ENCODE measurements at places on chromosomes 13 and 19.

- no peak for DNase-seq
These were observed 6.7 kb downstream of the RGCC start for GRCh38 chr13:41463838-41464602.

DNA sequence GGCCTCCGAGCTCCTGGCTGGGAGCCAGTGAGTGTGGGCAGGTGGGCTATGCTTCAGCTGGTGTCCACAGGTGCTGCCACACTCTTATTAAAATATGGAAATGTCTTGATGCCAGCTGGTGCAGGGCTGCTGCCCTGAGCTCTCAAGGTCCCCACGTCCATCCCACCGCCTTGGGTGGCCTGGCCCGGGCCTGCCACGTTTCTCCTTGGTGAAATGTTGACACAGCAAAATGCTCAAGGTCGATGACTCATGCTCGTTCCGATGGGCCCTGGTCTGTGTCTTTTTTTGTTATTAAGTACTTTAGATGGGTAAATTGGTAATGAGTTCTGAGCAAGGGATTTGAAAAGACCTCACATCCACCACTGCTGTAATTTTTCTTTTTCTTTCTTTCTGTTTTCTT is 524.7 kb downstream of the MYO16 start:
- DNase-seq, result no peak

DNA sequence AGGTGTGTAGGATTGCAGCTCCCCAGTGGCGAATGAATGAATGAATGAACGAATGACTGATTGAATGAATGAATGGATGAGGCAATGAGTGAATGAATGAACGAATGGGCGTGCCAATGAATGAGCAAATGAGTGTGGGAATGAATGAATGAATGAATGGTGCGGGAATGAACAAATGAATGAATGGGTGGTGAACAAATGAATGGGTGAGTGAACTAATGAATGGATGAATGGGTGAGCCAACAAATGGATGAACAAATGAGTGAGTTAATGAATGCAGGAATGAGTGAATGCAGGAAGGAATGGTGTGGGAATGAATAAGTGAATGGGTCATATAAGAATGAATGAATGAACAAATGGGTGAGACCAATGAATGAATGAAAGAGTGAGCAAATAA is 14.7 kb downstream of the ANKRD24 start:
- DNase-seq, result no peak

DNA sequence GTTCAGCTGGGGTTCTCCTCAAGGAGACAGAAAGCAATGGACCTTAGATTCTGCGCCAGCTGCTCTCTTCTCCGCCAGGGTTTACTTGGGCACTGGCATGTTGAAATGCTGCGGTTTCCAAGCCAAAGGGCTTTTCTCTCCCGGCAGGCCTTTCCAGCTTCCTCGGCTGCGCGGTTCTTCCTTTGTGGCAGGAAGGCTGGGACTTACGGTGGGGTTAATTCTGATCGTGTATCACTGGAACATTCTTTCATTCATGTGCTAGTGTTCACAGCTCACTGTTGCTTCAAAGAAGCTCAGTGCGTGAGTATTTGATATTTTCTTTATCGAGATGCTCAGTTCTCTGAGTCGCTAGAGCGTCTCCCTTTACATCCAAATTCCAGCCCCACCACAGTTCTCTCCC is 723.2 kb downstream of the UQCRFS1 start:
- no peak for DNase-seq

DNA sequence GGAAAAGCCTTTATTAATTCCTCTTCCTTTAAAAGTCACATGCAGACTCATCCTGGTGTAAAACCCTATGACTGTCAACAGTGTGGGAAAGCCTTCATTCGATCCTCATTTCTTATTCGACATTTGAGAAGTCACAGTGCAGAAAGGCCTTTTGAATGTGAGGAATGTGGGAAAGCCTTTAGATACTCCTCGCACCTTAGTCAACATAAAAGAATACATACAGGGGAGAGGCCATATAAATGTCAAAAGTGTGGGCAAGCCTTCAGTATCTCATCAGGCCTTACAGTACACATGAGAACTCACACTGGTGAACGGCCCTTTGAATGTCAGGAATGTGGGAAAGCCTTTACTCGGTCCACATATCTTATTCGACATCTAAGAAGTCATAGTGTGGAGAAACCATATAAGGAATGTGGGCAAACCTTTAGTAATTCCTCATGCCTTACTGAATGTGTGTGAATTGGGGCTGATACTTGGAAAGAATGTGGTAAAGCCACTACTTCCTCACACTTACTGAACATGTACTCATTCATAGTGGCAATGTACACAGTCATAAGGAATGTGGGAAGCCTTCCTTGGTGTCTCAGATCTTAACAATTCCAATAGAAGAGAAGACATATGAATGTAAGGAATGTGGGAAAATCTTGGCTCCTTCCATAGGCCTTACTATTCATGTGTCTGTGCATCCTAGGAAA is 18.8 kb downstream of the ZNF559 start:
- DNase-seq, result no peak

DNA sequence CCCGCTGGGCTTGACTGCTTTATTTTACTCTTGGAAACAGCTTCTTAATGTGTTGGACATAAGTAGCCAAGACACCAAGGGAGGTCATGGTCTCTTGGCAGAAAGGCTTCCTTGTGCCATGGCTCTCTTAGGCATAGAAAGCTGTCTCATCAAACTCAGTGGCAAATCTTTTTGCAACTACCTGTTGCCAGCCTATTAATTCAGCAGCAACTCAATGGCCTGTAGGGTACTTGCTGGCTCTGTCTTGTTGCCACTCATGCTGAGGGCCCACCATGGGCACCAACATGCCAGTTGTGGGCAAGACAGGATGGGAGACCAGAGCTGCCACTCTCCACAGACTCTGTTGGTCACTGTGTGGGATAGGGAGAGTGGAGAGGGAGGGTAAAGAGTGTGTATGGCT is 1209.4 kb downstream of the UQCRFS1 start:
- no peak for DNase-seq

DNA sequence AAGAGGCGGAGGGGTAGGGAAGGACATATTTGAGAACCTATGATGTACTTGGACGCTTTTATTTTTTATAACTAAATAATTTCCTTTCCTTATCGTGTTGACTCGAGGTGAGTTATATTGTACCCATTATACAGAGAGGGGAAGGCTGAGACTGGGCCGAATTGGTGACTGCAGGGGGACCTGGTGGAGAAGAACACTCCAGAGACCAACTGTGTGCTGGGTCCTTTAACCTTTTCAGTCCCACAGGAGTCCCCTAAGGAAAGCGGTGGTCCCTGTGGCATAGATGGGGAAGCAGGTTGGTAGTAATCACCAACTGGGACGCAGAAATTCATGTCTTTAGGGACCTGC is 633 bp downstream of the MYH14 start:
- DNase-seq, result no peak

GRCh38 chr19:20259615-20260014 is 92.6 kb downstream of the ZNF486 start:
- DNase-seq, result no peak

DNA sequence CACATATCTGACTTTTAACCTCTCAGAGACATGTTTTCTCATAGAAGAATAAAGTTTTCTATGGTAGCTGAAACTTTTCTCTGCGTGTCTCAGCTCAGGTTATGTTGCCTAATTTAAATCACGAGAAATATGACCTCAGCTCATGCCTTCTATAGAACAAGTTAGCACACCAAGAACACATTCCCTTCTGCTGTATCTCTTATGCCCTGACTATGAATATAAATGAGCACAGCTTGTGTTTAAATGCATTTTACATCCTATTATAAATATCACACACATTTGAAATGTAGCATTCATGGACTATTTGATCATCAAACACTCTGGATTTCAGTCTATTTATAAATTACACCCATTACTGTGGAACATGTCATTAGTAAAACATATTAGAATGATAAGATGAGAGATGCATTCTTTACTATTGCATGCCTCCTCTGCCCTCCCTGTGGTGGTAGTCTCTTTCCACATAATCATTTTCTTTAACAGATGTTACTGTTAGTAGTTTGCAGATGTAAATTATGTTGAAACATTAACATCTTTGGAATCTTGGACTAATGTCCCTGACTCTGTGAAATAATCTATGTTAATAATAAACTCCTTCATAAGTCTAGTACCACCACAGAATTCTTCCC is 2044.9 kb upstream of the PCDH20 start:
- DNase-seq, result no peak

DNA sequence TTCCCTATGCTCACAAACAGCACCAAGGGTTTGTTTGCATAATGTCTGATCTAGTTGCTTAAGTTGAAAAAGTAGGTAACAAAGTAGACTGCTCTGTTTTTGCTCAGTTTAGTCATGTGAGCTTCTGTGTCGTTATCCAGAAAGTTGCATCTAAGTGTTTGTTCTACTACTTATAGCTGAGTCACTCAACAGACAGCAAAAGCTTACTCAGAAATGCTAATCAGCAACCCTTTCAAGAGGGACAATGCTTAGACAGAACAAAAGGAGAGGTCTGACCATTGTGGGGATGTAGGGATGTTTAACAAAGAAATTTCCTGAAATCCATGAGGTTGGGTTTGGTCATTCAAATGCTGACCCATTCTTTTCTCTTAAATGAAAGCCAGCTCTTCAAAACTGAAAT is 106.4 kb downstream of the ATP8A2 start:
- DNase-seq, result no peak

GRCh38 chr19:38658462-38659306 is 11.2 kb downstream of the ACTN4 start:
- DNase-seq, result no peak

DNA sequence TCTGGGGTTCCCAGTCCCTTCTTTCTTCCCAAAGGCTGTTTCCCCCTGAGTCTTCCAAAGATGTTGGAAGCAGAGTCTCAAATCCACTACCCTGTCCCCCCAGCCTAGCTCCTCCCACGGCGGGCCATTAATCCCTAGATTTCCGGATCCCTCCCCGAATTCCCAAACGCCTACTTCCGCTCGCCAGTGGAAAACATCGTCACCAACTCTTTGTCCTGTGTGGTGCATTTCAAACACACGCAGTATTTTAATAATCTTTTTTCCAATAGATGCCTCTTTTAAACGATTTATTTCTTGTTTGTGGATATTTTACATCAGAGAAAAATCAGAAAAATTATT is 610 bp downstream of the ZNF791 start:
- peak; percentile 72 for DNase-seq

DNA sequence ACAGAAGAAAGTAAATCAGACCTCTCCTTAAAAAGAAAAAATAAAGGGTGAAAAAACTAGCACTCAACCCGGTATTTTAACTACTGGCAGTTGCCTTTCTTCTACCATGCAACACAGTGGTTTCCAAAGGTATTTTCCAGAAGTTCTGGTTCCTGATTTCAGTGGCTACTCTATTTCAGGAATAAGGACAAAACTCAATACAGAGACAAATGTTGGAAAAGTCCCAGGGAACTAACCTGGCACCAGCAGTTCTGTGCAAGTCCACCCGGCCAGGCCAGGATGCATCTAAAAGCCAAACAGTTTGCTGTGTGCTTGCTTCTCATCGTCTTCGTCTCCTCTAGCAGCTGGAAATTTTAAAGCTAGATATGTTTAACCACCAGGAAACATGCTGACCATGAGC is 52.5 kb downstream of the FOXO1 start:
- no peak for DNase-seq

- DNase-seq, result no peak
These were observed 180.5 kb downstream of the COL4A1 start for GRCh38 chr13:110126391-110126961.

DNA sequence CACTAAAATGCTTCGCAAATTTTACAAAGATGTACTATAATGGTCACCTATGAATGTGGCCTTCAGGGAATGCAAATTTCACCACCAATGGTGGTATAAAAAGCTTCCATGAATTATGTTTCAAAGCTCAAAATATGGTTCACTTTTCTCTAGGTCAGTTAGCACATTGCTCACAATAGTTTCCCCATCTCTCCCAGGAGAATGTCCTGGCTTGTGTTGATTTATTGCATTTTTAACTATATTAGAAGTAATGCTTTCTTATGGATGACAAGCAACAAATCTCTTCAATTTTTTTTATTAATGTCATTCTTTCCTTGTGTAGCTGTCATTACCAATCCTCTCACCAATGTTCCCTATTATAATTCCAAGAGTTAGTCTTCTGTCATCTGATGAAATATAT is 621.2 kb downstream of the TBC1D4 start:
- no peak for DNase-seq

DNA sequence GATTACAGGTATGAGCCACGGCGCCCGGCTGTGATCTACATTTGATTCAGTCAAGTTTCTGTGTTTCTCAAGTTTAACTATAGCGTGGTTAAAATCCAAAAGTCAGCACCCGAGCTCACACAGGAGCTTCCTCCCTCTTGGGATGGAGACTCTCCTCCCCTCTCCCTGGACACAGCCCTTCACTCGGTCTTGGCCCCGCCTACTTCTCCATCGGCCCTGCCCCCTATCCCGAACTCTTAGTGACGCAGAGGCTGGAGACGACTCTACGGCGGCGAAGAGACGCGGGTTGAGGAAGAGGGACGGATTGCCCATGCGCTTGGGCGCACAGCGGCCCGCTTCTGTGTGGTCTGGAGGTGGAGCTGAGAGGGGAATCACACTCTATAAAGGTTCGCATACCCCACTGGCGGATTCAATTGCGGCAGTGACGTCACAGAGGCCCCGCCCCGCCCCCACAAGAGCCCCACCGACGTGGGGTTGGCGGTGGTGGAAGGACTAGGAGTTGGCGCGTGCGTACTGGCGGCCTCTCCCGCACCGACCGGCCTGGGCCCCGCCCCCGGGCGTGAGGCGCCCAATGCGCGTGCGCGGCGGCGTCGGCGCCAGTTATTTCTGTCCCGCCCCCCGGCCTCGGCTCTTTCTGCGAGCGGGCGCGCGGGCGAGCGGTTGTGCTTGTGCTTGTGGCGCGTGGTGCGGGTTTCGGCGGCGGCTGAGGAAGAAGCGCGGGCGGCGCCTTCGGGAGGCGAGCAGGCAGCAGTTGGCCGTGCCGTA is at the start of gene TRIM28:
TSS of gene TRIM28 (plus strand) at position 239 of the 765 bp plus-strand sequence. CDS start 694 bp downstream, outside the sequence.
- no peak for DNase-seq

DNA sequence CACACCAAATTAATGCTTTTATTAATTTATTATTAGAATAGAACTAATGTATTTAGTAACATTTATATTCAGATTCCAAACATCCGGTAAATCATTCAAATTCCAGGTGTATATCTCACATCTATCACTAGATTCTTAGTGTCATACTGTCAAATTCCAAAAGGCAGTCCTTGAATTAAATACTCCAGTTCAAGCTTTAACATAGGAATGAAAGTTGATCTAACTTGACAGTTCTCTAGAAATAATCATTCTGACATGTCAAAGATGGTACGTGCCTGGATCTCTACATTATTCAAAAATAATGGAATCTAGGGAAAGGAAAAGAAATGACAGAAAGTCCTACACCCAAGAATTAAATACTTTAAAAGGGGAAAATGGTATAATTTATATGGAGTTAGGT is 1161.5 kb downstream of the PCDH9 start:
- no peak for DNase-seq

GRCh38 chr19:18310118-18310909 is 12.6 kb downstream of the LSM4 start:
- no peak for DNase-seq

- no peak for DNase-seq
These were observed 136.3 kb upstream of the CSNK1A1L start for GRCh38 chr13:37241786-37242185.

All from NCI-H1417 (cell line).